ENCODE measurements at places on chromosomes 4 and X. TPM values are rescaled to one million over a fixed set of nuclear protein-coding genes. Genes with fewer than 3 reads are reported as not detected.

DNA sequence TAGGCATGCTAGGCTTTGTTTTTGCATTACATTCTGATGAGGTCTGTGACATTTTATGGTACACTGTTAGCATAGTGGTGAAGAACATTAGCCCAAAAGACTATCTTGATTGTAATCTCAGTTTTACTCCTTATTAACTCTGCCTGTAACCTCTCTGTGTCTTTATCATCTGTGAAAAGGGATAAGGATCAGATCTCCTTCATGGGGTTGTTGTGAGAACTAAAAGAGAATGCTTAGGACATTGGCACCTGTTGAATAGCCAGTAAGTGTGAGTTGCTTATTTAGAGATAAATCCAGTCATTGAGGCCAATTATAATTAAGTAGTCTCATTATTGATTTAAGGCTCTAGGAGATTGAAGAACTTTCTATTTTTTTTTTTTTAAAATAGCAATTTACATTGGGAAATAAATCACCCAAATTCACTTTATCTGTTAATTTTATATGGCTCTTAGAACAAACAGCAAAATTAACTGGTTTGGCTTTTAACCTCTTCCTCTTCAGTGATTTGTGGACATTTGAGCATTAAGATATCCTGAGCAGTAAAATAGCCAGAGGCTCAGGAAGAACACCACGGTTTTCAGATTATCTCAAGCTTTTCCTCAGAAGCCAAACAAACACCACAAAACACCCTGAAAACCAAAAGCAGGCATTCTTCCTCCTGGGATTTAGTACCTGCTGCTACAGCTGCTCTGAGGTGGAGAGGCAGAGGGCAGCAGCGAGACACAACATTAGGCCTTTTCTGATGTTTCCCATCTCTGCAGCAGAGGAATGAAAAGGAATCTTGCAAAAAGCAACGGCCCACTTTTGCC is 192.9 kb downstream of the ARHGAP10 start:
- DNase-seq: no peak

- DNase-seq: peak; percentile 38
Observed at GRCh38 chrX:152893980-152894610, 3.8 kb upstream of the ZNF185 start.

GRCh38 chrX:19576742-19577141 is 61.4 kb upstream of the MAP3K15 start:
- no peak for DNase-seq

DMP1 gene
- total RNA-seq: not detected

DNA sequence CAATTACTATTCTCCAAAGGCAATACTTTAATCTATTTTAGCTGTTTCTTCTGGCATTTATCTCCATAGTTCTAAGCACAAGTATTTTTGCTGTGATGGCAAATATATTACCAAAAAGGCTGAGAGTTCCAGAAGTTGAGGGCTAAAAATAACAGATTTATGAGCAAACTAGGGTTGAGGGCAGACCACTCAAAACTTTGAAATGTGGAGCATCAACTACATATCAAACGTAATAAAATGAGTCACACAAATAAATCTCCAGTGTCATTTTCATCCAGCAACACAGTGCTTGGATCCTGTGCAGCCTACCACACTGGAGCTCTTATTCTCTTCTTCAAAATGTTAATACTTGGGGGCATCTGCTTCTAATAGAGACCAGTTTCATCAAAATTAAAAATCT is 163.9 kb downstream of the HS3ST1 start:
- DNase-seq: no peak

- no peak for DNase-seq
Observed at GRCh38 chr4:32462944-32463343, 1742.8 kb downstream of the PCDH7 start.

DNA sequence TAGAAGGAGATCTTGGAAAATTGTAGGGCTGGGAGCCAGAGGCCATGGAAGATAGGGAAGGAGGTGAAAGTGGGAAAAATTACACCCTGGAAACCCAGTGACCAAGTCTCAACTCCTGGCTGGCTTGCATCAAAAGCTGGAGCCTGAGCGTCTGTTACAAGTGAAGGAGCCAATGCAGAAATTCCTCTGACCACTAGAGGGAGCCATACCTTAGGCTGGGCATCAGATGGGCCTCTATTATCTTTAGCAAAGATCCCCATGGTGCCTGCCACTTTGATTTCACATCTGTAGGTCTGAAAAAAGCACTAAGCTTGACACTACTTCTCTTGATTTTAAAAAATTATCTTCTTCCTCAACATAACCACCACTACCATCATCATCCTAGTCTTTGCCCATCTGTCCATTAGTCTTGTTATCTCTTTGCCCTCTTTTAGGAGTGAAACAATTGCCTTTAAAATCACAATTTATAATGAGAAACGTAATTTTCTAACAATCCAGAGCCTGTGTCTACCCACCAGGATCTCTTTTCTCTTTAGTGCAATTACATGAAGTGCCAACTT is 62.9 kb downstream of the ANAPC4 start:
- DNase-seq: no peak

All from right lobe of liver (tissue), 6 donors.